Upper lobe of left lung (tissue), 6 donors: ENCODE measurements at places on chromosomes 2 and 18. TPM values are rescaled to one million over a fixed set of nuclear protein-coding genes. Genes with fewer than 3 reads are reported as not detected.

- no peak overlapping the region for H3K27ac ChIP-seq
- no peak for DNase-seq
- peaks cover 8% of the 10 kb centered on the region for H3K4me1 ChIP-seq
- H3K4me3 ChIP-seq = no peak overlapping the region
- H3K27me3 ChIP-seq = no peaks in the 10 kb centered on the region
These were observed 155.1 kb downstream of the DOCK10 start for GRCh38 chr2:224887141-224887540.

DNA sequence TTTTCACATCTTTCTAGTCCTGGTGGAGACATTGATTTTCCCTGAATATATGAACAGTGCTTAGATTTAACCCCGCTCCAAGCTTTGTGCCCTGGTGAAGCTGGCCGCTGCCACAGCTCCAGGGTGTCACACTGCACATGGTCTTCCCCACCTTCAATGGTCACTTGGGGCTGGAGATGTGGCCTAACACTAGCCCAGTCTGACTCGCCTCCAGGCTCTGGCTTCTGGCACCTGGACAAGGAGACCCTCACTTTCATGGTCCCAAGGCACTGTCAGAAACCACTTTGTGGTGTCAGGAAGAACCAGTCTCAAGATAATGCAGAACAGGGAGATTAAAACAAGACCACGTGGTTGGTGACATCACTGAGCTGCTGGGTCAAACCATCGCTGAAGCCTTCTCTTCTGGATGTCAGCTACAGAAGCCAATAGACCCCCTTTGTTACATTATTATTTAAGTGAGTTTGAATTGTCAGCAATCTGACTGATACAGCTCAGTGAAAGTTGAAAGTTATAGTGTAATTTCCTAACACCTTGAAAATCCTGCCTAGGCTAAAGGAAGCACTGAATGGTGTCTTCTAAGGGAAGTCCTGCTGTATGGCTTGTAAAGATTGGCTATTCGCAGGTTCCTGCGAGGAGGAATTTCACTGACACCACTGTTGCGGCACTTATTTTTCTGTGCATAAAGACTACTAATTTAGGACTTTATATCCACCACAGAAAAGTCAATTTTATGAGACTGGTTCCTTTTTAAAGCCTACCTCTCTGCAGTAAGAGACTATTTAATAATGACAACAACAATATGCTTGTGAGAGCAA, 55.0 kb upstream of the CTDP1 start:
- H3K4me3 ChIP-seq = no peak overlapping the region
- no peaks in the 10 kb centered on the region for H3K36me3 ChIP-seq
- H3K27me3 ChIP-seq = no peaks in the 10 kb centered on the region
- H3K4me1 ChIP-seq = no peaks in the 10 kb centered on the region

CYBRD1 gene
- total RNA-seq = 230 TPM

DNA sequence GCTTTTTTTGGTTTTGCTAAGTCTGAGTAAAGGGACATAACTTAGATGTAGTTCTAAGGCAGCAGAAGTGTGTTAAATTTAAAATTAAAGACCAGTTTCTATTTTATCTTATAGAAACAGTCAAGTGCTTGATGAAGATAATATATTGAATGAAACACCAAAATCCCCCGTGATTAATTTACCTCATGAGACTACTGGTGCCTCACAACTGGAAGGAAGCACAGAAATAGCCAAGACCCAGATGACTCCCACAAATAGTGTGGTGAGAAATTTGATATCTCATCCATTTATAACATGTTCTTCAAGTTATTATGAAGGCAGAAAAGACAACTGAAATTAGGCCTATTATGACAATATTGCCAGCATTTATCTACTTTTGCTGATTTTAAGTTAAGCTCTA, 45.6 kb downstream of the APLF start:
- no peak overlapping the region for H3K27ac ChIP-seq
- no peaks in the 10 kb centered on the region for H3K27me3 ChIP-seq
- no peaks in the 10 kb centered on the region for H3K36me3 ChIP-seq
- DNase-seq = no peak
- H3K4me3 ChIP-seq = no peak overlapping the region

TMEM200C gene
- 0.37 TPM for total RNA-seq

- H3K4me1 ChIP-seq = no peaks in the 10 kb centered on the region
- DNase-seq = no peak
- H3K27ac ChIP-seq = no peak overlapping the region
- H3K4me3 ChIP-seq = no peak overlapping the region
- H3K36me3 ChIP-seq = peaks cover 4% of the 10 kb centered on the region
- no peaks in the 10 kb centered on the region for H3K27me3 ChIP-seq
These were observed 242.8 kb downstream of the GBX2 start for GRCh38 chr2:235925250-235925919.

- DNase-seq = no peak
- no peaks in the 10 kb centered on the region for H3K4me1 ChIP-seq
These were observed 232.5 kb downstream of the TFCP2L1 start for GRCh38 chr2:121052521-121052920.

DNA sequence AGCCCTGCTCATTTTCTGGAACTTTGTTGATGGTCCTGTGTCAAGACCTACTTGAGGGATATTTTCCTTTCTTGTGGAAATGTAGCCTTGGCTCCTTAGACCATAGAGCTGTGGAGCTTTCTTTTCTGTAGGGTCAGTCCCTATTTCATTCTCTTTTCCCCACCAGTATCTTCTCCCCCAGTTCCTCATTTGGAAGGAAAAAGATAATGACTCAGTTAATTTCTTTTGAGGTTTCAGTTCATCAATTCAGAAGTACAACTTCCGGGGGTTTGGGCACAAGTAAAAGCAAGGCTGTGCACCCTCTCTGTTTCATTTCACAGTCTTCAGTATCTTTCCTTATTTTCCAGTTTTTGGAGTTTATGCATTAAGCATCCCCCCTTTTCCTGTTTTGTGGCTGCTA, 70.7 kb downstream of the CDC42EP3 start:
- H3K27ac ChIP-seq = peak overlapping the region; percentile 16
- H3K27me3 ChIP-seq = no peaks in the 10 kb centered on the region
- H3K36me3 ChIP-seq = no peaks in the 10 kb centered on the region

EPB41L3 gene
- total RNA-seq = 77.2 TPM

- no peaks in the 10 kb centered on the region for H3K36me3 ChIP-seq
- no peaks in the 10 kb centered on the region for H3K4me1 ChIP-seq
- peak overlapping the region; percentile 50 for H3K27ac ChIP-seq
- H3K27me3 ChIP-seq = no peaks in the 10 kb centered on the region
These were observed 144.7 kb upstream of the ITGA4 start for GRCh38 chr2:181312515-181312927.

DNA sequence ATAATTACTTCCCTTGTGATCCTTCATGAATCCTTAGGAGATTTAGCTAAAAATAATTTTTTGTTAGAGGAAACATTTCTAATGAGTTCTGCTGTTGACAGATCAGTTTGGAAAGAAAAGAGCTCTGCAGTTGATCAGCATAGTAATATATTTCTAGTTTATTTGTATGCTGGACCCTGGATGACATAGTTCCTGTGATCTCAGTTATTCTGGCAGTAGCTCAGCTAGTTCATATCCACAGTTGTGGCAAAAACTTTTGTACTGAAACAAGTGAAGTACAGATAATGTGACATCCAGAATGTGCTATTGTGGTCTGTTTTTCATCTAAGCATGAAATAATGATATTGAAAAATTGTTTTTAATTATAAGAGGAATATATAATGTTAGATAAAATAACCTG, 33.7 kb downstream of the ABI2 start:
- no peaks in the 10 kb centered on the region for H3K27me3 ChIP-seq
- no peak overlapping the region for H3K27ac ChIP-seq
- no peak overlapping the region for H3K4me3 ChIP-seq
- H3K36me3 ChIP-seq = no peaks in the 10 kb centered on the region

GRCh38 chr2:109602617-109603188, 11.1 kb downstream of the SEPTIN10 start:
- DNase-seq = no peak
- no peaks in the 10 kb centered on the region for H3K27me3 ChIP-seq
- no peak overlapping the region for H3K4me3 ChIP-seq
- no peaks in the 10 kb centered on the region for H3K36me3 ChIP-seq
- peaks cover 6% of the 10 kb centered on the region for H3K4me1 ChIP-seq

ST6GAL2 gene
- total RNA-seq = under 0.01 TPM

TGFBRAP1 gene
- 20.6 TPM for total RNA-seq

- no peak overlapping the region for H3K27ac ChIP-seq
- no peak overlapping the region for H3K4me3 ChIP-seq
- DNase-seq = no peak
- no peaks in the 10 kb centered on the region for H3K27me3 ChIP-seq
- no peaks in the 10 kb centered on the region for H3K4me1 ChIP-seq
These were observed 173.8 kb downstream of the TMEM18 start for GRCh38 chr2:503288-503999.

VWA3B gene
- 5.4 TPM for total RNA-seq

EFHD1 gene
- 8.4 TPM for total RNA-seq

GRCh38 chr18:73688161-73688560, 459.5 kb downstream of the FBXO15 start:
- no peak overlapping the region for H3K4me3 ChIP-seq
- H3K4me1 ChIP-seq = peaks cover 8% of the 10 kb centered on the region
- H3K27me3 ChIP-seq = no peaks in the 10 kb centered on the region
- DNase-seq = no peak
- H3K27ac ChIP-seq = no peak overlapping the region
- no peaks in the 10 kb centered on the region for H3K36me3 ChIP-seq

NT5DC4 gene
- total RNA-seq = 5.2 TPM

ERFE gene
- 0.43 TPM for total RNA-seq

AMER3 gene
- not detected for total RNA-seq

DNA sequence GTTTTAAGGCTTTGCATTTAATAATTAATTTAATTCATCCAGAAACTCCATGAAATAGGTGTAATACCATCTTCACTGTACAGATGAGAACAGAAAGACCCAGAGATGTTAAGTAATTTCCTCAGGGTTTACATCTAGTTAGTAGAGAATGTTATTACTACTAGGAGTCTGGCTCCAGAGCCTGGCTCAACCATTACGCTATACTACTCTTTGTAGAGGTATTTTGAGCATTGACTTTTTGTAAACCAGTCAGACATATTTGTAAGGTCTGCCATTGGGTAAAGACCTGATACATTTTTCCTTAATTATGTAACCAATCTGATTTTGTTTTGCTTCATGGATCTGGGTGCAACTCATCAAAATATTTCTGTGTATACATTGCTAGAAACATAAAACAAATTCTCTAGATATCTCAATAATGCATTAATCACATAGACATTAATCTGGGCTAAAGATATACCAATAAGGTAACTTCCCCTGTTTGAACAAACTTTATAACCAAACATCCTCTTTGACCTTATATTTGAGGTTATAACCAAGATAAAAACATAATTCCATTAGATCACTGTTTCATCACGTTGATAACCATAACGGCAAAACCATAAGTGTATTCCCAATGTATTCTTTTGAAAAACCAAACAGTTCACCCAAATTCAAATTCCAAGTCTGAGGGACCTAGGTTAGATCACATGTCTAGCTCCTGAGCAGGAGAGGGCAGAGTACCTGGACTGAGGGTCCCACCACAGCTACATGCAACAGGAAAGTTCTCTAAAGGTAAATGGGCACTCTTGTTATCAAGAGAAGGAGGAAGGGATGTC, 135.0 kb downstream of the IKZF2 start:
- no peak overlapping the region for H3K4me3 ChIP-seq
- DNase-seq = no peak
- no peaks in the 10 kb centered on the region for H3K4me1 ChIP-seq

DNA sequence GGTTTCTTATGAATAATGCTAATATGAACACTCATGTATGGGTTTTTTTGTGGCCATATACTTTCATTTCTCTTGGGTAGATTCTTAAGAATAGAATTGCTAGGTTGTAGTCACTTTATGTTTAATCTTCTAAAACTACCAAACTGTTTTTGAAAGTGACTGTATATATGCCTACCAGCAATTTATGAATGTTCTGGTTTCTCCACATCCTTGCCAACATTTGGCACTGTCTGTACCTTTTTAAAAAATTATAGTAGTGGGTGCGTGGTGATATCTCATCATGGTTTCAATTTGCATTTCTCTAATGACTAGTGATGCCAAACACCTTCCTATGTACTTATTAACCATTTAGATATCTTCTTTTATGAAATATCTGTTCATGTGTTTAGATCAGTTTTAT, 110.6 kb upstream of the RIOK3 start:
- H3K4me1 ChIP-seq = no peaks in the 10 kb centered on the region
- no peak overlapping the region for H3K27ac ChIP-seq
- H3K36me3 ChIP-seq = no peaks in the 10 kb centered on the region

DNA sequence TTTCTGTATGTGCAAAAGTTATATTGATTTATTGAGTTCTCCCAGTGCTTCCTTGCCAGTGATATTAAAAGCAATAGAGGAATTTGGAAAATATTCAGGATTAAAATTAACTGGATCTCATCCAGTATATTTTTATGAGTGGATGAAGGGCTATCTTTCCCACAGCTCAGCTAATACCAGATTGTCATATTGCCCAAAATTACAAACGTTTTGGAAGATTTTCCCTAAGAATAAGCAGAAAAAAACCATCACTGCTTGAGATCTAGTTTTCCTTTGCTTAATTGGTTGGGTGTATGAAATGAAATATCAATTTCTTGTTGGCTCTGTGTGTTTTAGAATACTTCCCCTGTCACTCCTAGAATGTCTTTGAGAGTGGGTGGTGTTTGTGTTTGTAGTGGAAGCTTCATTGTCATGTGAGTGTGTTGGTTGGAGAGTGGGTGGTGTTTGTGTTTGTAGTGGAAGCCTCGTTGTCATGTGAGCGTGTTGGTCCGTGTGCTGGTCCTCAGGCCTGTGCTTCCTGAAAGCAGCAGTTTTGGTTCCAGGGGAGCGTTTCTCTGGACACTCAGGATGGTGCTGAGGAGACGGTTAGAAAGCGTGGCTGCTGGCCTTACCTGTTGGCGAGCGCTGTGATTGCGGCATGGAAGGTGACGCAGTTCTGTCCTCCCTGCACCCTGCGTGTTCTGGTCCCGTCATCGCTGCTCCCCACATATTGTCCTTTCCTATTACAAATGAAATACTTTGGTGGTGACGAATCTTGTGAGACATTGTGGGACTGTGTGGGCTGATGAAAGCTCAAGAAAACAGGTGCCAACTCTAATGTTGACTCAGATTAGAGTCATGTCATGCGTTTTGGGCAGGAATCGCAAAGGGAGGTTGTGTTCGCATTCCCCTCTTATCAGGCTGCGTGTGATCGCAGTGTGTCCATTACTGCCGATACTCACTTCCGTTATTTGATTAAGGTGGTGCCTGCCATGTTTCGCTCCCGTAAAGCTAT, 12.4 kb downstream of the ASB1 start:
- peaks cover 13% of the 10 kb centered on the region for H3K4me1 ChIP-seq
- no peaks in the 10 kb centered on the region for H3K27me3 ChIP-seq
- H3K4me3 ChIP-seq = no peak overlapping the region
- no peak for DNase-seq

- no peak overlapping the region for H3K27ac ChIP-seq
- no peaks in the 10 kb centered on the region for H3K4me1 ChIP-seq
- DNase-seq = no peak
These were observed 107.2 kb downstream of the SCG2 start for GRCh38 chr2:223494942-223495341.

DNA sequence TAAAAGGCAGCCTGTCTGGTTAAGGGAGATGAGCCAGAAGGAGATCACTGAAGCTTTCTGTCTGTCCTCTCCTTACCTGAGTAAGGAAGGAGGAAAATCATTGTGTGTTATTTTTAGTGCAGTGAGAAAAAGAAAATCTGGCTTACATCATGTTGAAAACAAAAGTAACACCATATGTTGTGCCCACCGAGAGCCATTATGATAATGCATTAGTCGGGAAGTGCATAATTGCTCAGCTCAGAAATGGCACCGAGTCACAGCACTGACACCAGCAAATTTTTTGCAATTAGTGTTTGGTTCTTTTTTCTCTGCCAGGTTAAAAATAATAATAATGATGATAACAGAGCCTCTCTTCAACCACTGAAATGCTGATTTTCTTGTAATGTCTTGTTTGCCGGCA, 46.6 kb downstream of the HNMT start:
- no peak for DNase-seq
- H3K27me3 ChIP-seq = no peaks in the 10 kb centered on the region
- H3K27ac ChIP-seq = no peak overlapping the region
- no peaks in the 10 kb centered on the region for H3K36me3 ChIP-seq
- H3K4me3 ChIP-seq = no peak overlapping the region
- H3K4me1 ChIP-seq = no peaks in the 10 kb centered on the region

RAB6C gene
- total RNA-seq = not detected
